ENCODE measurements at places on chromosomes 4 and X.

DNA sequence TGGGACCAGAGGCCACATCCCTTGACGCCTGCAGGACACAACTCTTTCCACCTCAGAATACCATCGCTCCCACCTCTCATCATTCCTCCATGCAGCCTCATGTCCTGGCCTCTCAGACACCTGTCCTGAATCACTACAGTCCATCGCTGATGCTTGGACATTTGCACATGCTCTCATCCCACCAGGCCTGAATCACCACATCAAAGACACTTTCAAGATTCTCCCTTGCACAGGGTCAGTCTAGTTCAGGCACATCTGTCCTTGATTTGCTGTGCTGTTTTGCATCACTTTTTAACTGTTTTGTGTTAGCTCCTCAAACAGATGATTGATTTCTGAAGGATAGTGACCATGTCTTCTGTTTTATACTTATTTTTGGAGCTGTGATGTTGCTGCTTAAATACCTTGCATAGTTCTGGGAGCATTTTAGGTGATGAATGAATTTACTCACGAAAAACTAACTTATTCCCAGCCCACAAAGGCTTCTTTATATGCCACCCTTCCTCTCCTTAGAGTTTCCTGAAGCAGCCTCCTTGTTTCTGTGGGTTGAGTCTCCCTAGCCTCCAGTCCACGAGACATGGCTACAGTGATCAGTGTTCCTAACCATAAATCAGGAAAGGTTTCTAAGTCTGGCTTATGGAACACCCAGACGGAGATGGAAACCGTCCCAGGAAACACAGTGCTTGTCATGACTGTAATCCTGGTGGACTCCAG is 2.6 kb downstream of the FAM114A1 start:
- no peak for DNase-seq

DNA sequence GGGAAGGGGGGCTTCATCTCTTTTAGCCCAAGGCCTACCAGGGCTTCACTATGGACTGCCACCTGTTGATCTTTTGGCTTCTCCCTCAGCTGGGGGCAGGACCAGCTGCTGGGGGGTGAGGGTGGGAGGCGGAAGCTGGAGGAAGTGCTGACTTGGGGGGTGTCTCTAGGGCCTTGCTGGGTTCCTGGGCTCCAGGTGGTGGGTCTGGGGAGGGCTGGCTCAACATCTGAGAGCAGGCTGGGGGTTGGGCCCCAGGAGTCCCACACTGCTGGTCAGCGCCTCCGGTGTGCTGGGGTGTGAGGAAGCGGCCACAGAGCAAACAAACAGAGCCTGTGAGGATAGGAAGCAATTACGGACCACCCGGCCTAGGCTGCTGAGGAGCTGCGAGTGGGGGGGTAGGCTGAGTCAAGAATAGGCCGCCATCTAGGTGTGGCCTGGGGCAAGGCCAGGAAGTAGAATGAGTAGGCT is 85.7 kb downstream of the EFNB1 start:
- DNase-seq, result no peak

DNA sequence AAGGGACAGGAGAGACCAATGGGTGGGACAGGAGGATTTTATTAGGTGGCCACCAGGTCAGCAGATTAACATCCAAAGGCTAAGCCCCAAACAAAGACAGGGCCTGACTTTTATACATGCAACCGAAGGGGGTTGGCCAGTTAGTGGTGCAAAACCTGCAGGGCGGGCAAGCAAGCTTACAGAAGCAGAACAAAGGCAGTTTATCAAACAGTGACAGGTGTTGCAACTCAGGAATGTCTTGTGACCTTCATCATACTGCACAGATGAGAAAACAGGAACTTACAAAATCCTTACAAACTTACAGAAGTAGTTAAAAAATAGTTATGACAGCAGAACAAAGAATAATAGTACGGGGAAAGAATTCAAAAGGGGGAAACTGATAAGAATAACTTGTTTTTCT is 708.1 kb downstream of the GLUD2 start:
- no peak for DNase-seq

- DNase-seq, result no peak
These were observed 70.4 kb downstream of the BEX3 start for GRCh38 chrX:103446665-103447302.

GRCh38 chrX:13151828-13152517 is 107.6 kb upstream of the FAM9C start:
- DNase-seq, result no peak

DNA sequence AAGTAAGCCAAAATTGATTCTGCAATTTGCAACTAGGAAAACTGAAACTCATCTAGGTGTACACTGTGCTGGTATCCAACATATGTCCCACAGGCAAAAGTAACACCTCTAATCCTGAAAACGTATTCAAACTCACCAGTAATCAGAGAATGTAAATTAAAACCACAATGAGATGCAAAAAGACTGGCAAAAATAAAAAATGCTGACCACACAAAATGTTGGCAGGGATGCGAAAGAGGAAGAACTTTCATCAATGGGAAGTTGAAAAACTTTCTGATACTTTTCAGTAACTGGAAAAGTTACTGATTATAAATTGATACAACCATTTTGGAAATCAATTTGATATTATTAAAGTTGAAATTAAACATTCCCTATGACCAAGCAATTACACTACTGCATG is 20.1 kb upstream of the CORIN start:
- DNase-seq, result no peak

GRCh38 chrX:13257223-13258051 is 62.4 kb downstream of the ATXN3L start:
- DNase-seq, result no peak

- no peak for DNase-seq
These were observed 123.6 kb downstream of the STAG2 start for GRCh38 chrX:124085063-124085462.

DNA sequence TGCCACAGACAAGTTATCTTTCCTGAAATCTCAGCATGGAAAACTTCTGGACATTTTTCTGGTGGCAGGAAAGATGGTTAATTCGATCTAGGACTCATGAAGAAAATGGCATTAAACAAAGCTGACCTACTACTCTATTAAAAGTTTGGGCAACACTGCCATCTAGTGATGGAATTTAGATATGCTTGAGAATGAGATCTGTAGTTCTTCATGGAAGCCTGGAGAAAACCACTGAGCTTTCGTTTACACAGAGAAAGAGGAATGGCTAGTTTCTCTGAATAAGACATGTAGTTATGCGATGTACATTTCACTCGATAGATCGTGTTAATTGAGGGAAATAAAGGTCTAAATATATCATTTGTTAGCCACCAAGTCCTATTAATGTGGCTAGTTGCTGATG is 51.7 kb upstream of the CHRDL1 start:
- no peak for DNase-seq

DNA sequence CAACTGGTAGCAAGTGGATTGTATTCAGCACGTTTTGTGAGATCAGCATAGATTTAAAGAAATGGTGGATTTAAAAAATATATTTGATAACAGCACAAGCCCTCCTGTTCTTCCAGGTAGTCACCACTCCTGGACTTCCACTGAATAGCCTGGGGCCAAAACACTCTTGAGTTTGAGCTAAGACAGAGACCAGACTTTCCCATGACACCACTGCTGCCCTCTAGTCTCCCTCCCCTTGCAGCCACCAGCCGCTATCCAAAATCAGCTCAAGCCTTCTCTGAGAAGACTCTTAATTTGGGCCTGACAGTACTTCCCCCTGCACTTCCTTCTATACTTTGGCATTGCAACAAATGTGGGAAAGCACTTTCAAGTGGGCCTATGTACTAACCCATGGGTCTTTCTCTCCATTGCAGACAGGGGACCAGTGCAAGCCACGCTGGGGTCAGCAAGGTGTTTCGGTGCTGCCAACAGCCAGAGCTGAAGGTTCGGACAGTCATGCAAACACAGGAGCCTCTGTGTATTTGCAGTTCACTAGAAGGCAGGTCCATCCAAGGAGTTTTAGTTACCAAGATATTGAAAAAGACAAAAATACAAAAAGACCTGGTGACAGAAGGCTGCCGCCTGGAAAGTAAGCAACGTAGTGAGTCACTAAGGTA is 40.5 kb upstream of the KLHL13 start:
- DNase-seq, result no peak

- no peak for DNase-seq
These were observed 36.2 kb upstream of the PRDX4 start for GRCh38 chrX:23631136-23631535.

GRCh38 chr4:126468144-126468543 is 1153.4 kb downstream of the FAT4 start:
- no peak for DNase-seq

DNA sequence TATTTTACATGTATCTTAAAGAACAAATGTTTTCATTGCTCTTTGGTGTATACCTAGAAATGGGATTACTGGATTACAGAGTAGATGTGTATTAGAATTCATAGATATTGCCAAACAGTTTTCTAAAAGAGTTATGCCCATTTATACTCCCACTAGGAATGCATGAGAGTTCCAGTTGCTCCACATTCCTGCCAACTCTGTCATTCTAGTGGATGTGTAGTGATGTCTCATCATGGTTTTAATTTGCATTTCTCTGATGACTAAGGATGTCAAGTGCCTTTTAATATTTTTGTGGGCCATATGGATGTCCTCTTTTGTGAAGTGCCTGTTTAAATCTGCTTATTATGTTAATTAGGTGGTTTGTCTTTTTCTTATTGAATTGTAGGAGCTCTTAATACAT is 65.6 kb upstream of the BMP2K start:
- DNase-seq, result no peak

DNA sequence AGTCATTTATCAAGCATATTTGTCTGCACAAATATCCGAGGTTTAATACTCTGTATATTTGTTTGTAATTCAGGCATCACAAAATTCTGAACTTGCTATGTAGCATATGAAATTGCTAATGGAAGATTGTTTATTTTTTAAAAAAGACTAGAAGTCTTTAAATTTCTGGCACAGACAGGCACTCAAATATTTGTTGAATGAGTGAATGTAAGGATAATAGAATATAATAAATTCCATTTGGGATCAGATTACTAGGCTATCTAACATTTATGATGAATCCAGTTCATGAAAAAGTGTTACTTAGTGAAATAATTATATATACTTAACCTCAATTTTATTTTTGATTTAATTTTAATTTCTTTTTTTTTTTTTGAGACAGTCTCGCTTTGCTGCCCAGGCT is 30.4 kb upstream of the TEC start:
- DNase-seq, result no peak

DNA sequence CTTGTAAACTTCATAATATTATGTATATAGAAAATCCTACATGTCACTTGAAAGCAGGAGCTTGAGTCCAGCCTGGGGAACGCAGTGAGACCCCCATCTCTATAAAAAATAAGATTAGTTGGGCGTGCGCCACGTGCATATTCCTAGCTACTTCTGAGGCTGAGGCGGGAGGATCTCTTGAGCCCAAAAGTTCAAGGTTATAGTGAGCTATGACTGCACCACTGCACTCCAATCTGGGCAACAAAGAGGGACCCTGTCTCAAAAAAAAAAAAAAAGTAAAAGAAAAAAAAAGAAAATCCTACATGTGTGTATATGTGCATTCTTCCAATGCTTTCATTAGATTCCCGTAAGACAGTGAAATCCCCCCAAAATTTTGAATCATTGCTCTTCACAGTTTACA is 1.7 kb downstream of the SEC31A start:
- no peak for DNase-seq

DNA sequence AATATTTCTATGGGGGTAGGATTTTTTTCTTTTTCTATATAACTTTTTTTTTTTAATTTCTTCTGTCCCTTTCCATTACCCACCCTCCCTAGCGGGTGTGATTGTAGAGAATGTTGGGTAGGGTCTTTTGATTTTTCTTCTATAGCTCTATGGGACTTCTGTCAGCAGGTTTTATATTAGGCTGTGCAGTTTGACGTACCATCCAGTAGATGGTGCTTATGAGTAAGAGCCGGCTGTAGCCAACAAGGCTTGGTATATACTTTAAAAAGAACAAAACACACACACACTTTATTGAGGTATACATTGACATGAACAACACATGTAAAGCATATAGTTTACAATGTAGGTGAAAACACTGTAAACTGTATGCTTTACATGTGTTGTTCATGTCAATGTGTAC is 247.9 kb upstream of the POF1B start:
- no peak for DNase-seq

- no peak for DNase-seq
These were observed 269.8 kb downstream of the BCOR start for GRCh38 chrX:39827951-39828350.

DNA sequence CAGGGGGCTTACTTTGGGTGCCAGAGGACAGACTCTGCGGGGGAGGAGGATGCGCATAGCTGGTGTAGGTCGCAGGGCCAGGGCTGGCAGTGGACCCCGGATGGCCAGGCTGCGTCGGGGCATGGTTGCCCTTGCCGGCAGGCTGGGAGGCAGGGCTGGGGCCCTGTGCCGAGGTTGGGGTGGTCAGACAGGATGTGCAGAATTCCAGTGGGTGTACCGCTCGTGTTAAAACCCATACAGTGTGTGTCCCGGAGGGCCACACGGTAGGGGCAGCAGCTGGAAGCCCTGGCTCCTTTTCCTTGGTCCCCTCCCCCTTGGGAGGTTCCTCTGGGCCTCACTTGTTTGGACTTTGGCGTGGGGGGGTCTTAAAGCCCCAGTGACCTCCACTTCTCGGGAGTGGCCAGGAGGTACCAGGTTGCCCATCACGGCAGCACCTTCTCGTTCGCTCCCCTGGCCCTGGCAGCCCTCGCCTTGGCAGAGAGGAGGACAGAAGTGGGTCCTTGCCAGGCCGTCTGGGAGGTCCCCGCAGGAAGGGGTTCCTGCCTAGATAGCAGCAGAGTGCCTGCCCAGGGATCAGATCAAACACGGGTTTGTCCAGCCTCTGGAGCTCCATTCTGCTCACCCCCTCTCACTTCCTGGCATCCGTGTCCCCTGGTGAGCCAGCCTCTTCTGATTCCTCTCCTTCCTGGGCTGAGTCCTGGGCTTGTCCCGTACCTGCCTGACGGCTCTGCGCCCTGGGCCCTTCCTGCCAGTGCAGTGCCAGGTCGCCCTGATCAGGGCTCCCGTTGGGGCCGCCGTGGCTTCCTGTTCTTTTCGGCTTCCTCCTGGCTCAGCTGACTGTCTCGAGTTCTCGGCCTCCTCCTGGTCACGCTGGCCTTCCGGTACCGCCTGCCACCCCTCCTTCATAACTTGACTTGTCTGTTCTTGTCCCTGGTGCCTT is 56.7 kb upstream of the HGFAC start:
- no peak for DNase-seq

DNA sequence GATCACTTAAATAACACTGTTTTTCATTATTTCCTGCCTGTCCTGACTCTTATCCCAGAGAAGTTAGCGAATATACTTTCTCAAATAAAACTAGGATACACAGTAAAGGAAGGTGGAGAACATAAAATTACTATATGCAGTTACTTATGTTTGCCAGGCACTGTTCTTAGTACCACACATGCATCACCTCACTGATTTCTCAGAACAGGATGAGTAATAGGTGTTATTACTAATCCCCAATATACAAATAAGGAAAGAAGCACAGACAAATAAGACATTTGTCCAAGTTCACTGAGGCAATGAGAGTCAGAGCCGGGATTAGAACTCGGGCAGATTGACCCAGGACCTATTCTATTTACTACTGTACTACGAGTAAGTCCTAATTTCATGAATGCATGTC is 91.7 kb downstream of the CORIN start:
- DNase-seq, result no peak
